ENCODE measurements at places on chromosomes 6 and 20.

DNA sequence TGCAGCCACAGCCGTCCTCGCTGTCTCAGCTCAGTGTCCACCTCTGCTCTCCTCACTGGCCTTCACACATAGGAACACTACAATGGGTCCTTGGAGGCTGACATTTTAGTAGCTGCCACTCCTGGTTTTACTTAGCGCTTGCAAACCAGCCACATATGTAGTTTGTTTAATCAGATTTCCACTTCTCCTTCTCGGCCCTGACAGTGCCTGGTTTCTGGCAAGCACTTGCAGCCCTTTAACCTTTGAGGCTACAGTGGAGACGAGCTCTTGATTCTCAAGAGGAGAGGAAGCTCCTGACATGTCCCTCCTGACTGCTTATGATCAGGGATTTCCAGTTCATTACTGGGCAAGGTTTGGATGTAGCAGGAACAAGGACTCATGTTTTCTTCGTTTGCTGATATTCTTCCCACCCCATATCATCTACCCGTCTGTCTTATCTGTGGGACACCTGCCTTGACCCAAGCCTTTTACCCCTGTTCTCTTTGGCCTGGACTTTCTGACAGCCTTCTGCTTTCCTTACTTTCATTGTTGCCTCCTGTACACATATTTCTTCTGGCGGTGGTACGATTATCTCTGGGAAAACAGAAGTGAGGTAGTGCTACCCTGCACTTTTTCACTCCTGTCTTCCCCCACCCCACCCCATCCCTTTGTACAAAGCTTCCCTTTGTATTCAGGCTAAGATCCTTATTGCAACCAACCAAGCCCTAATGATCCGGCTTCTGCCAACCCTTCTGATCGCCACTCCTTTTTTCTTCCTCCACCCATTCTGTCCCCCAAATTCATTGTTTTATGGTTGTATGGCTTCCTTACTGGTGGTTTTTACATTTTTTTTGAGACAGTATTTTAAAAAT lies 31.2 kb downstream of the CEP43 start:
- no peak for DNase-seq

DNA sequence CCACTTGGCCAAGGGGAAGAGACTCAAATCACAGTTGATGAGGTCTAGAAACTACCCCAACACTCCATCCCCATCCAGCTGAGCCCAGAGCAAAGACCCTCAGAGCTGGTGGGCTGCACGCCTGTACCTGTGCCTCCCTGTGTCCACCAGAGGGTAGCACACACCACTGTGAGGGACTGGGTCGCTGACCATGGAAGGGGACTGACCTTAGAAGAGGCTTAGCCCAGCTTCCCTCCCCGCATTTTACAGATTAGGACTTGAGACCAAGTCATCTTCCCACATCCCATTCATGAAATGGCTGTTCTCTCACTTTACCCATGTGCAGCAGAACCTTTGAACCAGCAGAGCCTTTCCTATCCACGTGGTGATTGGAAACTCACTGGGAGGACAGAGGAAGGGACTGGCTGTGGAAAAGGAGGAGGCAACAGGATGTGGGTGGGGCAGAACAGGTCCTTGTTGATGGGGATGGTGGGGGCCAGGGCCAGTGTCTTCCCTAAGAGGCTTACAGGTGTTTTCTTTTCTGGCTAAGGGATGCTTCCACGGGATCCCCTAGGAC lies 44.3 kb downstream of the CPXM1 start:
- no peak for DNase-seq

DNA sequence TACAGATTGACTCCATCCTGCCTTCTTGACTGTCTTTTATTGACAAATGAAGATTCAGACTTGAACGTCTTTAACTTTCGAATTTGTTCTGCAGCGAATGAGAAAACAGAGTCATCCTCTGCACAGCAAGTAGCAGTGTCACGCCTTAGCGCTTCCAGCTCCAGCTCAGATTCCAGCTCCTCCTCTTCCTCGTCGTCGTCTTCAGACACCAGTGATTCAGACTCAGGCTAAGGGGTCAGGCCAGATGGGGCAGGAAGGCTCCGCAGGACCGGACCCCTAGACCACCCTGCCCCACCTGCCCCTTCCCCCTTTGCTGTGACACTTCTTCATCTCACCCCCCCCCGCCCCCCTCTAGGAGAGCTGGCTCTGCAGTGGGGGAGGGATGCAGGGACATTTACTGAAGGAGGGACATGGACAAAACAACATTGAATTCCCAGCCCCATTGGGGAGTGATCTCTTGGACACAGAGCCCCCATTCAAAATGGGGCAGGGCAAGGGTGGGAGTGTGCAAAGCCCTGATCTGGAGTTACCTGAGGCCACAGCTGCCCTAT lies 12.2 kb downstream of the BRD2 start:
- DNase-seq = no peak

GRCh38 chr6:116351101-116351500 lies 19.6 kb upstream of the DSE start:
- no peak for DNase-seq

DNA sequence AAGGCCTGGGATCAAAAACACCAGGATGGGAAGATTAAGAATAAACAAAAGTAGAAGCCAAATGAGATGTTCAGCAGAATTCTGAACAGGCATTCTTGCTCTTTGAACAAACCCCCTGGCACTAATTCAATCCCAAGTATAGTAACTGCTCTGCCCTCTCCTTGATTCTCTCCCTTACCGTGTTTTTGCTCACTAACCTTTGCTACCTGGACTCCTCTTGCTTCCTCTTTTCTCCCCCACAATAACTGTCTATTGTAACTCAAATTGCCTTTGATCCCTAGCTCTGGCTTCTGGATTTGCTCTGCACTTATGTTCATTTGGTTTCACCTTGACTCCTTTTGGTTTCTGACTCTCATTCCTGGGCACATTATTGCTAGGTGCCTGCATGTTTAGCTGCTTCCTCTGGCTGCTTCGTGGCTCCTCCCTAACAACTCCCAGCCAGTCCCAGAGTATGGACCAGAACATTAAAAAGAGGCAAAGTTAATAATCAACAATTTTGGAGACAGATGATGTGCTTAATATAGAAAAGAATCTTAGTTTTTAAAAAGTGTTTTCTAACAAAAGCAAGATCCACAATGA lies 65.4 kb upstream of the PHIP start:
- no peak for DNase-seq

DNA sequence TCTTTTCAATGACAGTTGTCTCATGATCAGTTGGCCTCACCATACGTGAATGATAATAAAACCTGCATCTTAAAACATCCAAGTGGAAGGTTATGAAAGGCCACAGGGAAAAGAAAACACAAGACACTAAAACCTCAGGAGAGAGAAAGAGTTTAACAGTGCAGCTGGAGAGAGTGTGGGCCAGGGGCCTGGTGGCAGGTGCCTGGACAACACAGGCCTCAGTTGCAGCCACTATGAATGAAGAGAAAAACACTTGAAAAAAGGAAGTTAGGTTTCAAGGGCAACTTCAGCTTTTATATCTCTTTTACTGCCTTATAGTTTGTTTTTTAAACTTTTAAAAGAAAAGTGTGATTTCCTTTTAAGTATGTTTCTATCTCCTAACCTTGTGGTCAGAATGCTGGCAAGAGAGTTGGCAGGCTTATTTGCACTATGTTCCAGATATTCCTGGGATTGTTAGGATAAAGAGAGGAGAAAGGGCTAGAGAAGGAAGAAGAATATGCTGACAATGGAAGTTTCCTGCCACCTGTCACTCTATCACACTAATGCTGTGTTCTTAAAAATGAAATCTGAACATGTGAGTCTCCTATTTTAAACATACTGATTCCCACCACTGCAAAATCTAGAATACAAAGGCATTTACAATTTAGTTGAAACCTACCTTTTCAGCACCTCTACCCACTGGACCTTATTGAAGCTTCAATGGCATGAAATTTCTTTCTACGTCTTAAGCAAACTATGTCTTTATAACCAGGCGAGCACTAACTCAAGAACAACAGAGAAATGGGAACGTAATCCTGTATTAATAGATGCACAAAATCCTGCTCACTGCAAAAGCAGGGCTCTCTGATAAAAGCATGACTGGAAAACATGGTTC lies 222.4 kb downstream of the CD83 start:
- no peak for DNase-seq

- DNase-seq = no peak
Measured at GRCh38 chr6:168161371-168161750, 82.3 kb upstream of the FRMD1 start.

DNA sequence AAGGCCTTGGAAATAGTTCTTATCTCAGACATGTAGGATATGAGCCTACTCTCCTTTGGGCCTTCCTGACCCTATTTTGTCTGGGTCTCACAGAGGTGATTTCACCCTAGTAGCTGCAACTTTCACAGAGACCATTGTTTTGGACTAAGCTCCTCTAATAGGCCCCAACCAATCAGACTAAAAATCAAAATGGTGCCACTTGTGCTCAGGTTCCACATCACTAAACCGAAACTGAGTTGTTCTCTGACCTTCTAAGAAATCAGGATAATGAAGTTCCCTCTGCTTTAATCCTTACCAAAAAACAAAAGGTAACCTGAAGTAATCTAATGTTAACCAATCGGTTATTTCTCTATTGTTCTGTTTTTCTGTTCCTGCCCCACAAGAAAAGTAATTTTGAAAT lies 143.6 kb downstream of the CD24 start:
- no peak for DNase-seq

DNA sequence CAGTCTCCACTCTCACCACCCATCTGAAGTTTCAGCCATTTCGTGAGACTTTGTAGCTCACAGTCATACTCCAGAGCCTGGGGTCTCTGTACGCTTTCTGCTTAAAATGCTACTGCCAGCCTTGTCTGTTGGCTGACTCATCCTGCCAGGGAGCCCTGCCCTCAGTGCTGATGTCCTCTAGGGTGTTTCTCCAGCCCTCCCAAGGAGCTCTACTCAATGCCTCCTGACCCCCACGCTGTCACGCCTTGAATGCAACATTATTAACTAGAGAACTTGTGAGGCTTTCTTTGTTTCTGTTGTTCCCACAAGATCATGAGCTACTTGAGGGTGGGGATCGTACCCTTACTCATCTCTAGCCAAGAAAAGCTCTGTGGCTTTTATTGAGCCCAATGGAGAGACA lies 20.1 kb downstream of the KIF16B start:
- DNase-seq = no peak

DNA sequence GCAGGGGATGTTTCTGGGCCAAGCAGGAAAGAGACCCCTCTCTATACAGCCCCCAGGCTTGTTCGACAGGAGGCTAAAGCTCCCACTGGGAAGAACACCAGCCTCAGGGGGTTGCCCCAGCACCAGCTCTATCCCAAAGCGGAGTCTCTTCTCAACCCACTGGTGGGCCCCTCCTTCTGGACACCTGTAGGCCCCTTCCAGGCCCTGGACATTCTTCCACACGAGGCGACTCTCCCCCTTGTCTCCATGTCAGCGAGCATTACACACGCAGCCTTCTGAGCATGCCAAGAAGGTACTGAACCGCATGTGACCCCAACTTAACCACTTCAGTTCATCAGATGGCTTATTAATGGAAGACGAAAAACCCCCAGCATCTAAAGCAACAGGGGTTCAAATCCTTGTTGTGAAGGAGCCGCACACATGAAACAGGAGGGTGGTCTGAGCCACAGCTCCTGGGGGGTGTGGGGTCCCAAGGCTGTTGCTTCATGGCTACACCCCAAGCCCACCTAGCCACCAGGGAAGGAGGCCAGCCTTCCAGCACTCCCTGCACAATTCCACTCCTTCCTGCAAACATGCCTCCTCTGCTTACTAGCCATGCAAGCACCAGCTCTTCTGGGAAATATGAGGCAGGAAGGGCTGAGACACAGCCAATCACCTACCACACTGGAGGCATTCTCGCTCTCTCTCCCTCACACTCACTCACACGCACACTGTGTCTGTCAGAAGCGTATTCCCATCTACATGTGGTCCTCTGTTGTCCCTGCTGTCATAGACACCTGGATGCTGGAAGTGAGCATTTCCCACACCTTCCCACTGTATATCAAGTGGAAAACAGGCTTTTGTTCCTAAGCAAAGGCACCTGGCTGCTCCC lies 104.5 kb downstream of the NOL4L start:
- no peak for DNase-seq
